ENCODE measurements at places on chromosomes 1 and 21. TPM values are rescaled to one million over a fixed set of nuclear protein-coding genes. Genes with fewer than 3 reads are reported as not detected.

The UBE2U gene
- total RNA-seq: not detected

The RSPH1 gene
- total RNA-seq: 0.15 TPM

The CDC42 gene
- 499 TPM for total RNA-seq

The SMCP gene
- total RNA-seq: not detected
